ENCODE measurements at places on chromosomes 3 and 15.

DNA sequence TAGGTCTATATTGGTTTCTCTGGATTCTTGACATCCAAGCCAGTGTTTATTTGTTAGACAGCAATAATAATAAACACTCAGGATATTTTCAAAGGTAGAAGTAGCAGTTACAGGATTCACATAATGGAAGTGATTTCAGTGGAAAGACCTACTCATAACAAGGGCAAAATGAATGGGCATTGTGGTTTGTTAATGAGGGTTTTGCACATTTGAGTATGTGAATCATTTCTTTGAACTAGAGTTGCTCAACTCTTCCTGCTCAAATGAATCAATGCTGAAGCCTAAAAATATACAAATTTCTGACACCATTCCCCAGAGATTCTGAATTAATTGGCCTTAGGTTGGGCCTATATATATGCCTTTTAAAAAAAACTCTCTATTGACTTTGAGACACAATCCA, 4.1 kb upstream of the COL6A5 start:
- no peak for DNase-seq

DNA sequence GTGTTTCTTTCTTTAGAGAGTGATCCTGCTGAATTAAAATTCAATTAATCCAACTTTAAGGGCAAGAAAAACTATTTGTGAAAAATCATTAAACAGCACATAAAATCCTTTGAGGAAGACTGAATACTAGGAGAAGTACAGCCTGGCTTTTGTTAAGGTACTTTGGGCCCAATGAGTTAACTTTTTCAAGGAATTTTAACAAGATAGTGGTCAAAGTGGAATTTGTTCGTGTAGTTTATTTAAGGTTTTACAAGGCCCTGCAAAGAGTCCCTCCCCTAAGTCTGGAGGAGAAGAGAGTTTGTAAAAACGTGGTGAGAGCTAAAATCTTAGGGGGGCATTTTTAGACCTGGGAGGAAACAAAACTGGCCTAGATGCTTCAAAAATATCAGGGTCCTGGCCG, 26.0 kb upstream of the TRIM71 start:
- no peak for DNase-seq

DNA sequence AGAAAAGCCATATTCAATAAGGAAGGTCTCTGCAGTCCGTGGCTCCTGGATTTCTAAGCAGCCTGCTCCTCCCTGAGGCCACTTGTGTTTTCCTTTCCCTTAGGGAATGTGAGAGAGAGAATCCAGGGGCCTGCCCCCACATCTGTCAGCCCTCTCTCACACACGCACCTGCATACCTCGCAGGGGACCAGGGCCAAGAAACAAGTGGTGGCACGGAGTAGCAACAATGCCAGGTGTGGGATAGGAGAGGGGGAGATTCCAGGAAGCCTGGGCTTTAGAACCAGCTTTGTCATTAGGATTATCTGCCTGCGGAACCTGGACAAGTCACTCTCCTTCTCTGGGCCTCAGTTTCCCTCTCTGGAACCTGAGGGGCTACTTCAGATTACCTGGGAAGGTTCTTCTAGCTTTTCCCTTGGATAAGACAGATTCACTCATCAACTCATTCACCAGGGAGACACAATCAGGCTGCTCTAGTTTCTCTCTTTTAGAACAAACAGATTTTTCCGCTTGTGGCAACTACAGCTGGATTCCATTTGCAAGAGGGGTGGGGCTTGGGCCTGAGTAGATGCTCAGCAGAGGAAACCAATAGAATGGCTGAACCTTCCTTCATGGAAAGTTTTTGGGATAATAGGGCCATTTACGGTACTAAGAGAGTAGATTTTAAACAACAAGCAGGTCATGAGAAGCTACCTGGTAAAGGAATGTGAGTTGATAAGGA, 19.5 kb downstream of the BCL6 start:
- no peak for DNase-seq

GRCh38 chr15:52095597-52096262, 16.8 kb downstream of the BCL2L10 start:
- DNase-seq: no peak

- DNase-seq: no peak
Measured at GRCh38 chr3:40124918-40125317, 184.6 kb upstream of the EIF1B start.

Measured in left cardiac atrium (tissue), 4 donors.